ENCODE measurements at places on chromosomes 6 and 20.

GRCh38 chr6:37083243-37084138, 78.0 kb downstream of the FGD2 start:
- no peak for DNase-seq

DNA sequence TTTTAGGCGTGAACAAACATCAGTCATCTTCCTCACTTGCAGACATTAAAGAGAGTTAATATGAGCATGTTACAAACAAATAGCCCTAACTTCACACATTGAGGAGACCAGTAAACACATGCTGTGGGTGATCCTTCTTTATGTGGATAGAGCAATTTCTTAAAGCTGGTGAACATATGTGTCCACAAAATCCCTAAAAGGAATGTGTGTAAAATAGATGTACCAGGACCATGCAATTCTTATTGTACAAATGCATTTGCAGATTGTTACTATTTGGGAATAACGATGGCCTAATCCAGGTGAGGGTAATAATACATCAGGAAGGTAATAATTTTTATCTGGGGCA, 228.9 kb downstream of the ALDH8A1 start:
- DNase-seq, result no peak

GRCh38 chr6:26071135-26071534, 16.1 kb upstream of the HFE start:
- DNase-seq, result no peak

DNA sequence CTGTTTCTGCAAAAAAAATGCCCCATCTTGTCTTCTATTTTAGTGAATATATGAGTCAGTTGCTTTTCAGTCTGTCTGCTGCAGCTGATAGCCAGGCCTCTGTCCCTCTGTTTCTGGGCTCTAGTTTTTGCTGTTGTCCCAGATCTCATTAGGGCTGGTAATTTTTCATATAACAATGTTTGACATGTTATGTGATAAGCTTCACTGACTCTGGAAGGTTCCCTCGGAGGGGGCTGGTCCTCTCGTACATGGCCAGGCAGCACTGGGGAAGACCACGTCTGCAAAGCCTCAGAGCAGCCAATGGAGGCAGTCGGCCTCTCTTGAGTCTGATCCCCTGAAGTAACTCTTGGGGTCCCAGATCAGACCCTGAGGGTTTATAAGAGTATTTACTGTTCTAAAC, 223.8 kb downstream of the THBS2 start:
- no peak for DNase-seq

DNA sequence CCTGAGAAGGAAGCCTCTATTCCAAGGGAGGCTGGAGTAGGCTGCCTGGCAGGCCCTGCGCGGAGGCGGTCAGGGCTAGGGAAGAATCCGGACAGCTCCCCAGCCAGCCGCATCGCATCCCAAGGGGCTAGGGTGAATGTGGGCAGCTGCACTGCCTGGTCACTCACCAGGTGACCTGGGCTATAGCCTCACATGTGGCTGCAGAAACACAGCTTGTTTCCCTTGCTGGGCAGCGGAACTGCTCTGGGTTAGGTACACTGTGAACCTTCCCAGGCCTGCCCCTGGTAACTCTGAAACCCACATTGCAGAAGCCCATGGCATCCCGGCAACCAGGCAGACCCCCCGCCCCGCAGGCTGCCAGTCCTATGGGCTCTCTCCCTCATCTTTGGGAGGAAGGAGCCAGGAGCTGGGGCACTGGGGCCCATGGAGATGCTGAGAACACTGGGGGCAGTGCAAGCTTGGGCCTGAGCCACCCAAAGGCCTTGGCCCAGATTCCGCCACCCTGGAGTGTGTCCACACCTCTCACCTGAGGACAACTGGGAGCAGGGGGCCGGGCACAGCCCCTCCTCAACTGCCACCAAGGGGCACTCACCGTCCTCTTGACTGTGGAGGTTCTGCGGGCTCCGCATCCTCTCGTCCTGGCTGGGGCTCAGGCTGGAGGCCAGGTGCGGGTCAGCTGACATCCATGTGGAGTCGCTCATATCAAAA, 111.0 kb downstream of the NOL4L start:
- DNase-seq, result no peak

DNA sequence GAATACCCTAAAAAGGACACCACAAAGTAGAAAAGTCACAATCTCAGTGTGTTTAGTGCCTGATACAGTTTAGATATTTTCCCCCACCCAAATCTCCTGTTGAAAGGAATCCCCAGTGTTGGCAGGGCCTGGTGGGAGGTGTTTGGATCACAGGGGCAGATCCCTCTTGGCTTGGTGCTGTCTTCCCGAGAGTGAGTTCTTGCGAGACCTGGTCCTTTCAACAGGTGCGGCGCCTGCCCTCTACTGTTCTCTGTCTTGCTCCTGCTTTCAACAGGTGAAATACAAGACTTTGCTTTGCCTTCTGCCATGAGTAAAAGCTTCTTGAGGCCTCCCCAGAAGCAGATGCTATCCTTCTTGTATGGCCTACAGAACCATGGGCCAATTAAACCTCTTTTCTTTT, 534.3 kb upstream of the NRSN1 start:
- no peak for DNase-seq

- DNase-seq, result no peak
Measured at GRCh38 chr6:128725271-128726233, 157.4 kb upstream of the LAMA2 start.

GRCh38 chr6:15690510-15690909, 27.7 kb upstream of the DTNBP1 start:
- no peak for DNase-seq

DNA sequence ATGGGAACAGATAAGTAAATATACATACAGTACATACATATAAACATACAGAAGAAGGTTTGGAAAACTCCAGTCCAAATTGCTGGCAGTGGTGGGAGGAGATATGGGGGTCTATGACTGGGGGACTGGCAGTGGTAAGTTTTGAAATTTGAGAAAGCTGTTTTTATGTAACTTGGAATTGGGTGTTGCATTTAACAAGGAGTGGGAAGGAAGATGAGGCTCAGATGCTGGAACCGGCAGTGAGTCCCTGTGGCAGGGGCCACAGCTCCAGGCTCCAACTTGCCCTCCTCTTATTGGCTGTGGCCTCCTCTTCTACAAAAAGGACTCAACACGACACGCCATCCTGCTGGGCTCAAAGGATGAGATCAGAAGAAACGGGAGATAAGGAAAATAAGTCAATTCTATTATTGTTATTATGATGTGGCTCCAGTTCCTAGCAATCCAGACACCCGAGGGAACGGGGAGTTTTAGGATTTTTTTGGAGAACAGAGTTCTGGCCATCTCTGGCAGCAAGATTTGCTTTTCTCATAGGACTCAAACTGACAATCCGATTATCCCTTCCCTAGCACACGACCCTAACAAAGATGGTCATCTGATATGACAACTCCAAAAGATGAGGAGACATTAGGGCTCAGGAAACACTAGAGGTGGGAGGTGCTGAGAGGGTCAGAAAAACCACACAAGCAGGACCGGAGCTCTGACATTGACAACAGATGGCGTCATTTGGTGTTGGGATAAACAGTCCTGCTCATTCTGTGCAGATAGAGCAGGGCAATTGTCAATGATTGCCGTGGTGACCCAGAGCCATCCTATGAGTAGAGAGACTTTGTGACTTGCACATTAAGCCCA, 6.0 kb upstream of the TGM2 start:
- DNase-seq, result no peak

- DNase-seq, result no peak
Measured at GRCh38 chr20:63830841-63831588, at the start of gene ZBTB46. TSS of gene ZBTB46 (minus strand) at chr20:63831264. CDS start at chr20:63790757, 40,507 bp downstream.

DNA sequence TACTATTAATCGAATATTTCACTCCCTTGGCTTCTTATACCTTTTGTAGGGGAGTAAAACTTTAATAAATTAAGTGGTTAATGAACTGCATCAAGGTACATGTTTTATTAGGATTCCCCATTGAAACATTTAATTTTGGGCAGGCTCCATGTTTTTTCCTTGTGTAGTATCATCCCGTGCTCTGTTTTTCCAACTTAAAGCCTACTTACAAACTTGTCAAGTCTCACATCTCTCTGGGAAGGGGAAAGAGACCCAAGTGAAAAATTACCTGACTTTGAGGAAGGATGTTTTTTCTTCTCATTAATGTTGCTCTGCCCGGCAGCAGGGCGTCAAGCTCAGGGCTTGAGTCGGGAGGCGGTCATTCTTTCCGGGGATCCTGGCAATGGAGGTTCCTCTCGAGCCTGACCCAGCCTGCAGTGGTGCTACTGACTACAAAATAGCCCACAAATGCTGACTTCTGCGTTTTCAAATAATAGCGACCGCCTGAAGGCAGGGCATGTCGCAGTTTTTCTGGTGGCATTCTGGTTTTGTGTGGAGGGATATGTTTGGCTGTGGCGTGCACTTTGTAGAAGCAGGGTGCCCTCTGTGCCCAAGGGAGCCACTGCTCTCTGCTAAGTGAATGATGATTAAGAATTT, 2.4 kb downstream of the DSP start:
- DNase-seq, result no peak

GRCh38 chr20:25356271-25356933, 34.2 kb downstream of the ABHD12 start:
- DNase-seq, result no peak

GRCh38 chr6:162684961-162685360, 42.6 kb downstream of the PRKN start:
- DNase-seq, result no peak

DNA sequence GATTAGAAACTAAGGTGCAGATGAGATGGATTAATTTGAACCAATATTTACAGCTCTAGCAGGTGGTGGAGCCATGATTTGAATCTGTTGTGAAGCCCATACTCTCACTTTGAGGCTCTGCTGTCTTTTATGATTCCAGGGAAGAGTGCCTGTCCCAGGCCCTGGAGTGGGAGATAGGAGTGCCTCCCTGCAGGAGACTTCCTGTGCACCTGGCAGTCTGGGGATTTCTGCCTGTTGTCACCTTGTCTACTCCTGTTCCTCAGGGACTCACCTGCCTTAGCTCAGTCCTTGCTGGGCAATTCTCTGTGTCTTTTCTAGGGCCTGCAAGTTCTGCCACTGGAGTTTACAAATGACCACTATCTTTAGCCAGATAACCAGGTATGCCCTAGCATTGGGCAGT, 46.3 kb downstream of the SCAND1 start:
- no peak for DNase-seq

- no peak for DNase-seq
Measured at GRCh38 chr20:5797843-5798462, 47.8 kb downstream of the SHLD1 start.

DNA sequence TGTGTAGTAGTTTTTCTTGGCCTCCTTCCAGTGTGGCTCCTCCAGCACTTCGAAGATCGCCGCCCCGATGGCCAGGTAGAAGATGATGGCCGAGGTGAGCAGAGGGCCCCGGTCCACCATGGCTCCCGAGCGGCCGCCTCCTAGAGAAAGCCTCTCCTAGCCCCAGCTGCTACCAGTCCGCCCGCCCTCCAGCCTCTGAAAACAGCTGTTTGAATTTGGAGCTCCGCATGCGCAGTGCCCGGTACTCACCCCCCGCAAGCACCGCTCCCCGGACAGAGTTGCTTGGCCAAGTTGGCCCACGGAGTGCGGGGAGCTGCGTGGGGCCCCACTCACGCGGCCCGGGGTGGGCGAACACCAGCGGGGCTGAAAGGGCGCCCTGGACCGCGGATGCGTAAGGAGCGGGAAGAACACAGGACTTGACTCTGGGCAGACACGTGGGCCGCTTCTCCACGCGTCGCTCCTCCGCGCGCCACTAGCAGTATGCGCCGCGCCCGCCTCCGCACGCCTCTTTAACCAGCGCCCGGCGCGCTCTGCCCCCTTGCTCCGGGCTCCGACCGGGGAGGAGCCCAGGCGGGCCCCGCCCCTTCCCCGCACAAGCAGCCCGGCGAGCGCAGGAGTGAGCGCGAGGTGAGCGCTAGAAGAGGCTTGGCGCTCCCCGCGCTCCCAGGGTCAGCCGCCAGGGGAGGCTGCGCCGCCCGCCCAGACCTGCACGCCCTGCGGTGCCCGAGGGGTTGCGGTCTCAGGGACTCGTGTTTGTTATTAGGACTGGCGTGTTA, at the start of gene KCNK5:
Gene KCNK5, minus strand, starts transcription at position 484 of the 776 bp plus-strand sequence. Its CDS starts 364 bp downstream, at position 120.
- DNase-seq, result peak; percentile 86

Measured in activated T-cell treated with anti-CD3 and anti-CD28 coated beads, Interleukin-2, amount 50 U/mL, for 24 hours (primary cell).